ENCODE measurements at places on chromosomes 2 and 18.

GRCh38 chr2:224175538-224175937, 136.5 kb upstream of the SERPINE2 start:
- no peak for DNase-seq

GRCh38 chr2:162524849-162525248, 180.9 kb downstream of the GCA start:
- DNase-seq, result no peak

DNA sequence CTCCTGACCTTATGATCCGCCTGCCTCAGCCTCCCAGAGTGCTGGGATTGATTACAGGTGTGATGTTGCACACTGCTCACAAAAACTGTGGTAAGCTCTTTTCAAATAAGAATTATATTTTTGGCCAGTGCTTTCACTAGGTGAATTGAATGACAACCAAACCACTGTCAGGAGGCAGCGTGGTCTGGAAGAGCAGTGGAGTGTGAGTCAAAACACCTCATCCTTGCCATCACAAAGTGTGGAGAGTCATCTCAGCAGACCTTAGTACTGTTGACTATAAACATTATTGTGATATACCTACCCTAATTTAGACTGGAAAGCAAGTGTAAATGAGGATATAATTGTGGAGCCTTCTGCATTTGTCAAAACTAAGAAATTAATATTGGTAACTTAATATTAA, 61.3 kb downstream of the UBE2E3 start:
- DNase-seq, result no peak

GRCh38 chr18:80231151-80231550, 16.2 kb downstream of the PARD6G start:
- DNase-seq, result no peak

GRCh38 chr2:154992826-154993225, 294.3 kb downstream of the KCNJ3 start:
- DNase-seq, result no peak

GRCh38 chr18:5447442-5447841, 96.4 kb downstream of the EPB41L3 start:
- no peak for DNase-seq

DNA sequence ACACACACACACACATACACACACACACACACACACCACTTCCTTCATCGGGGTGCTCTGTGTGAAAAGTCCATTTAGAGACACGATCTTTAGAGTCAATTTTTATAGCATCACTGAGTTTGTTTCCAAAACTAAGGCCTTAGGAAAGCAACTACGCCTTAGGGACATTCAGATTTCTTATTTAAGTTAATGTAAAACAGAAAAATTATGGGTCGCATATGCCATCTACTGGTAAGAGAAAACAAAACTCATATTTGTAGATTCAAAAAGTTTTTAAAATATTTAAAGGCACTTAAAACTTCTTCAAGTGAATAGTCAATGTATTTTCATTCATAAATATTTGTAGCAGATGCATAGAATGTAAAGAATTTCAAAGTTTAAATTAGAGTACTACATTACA, 166.2 kb downstream of the ATAD2B start:
- DNase-seq, result no peak

DNA sequence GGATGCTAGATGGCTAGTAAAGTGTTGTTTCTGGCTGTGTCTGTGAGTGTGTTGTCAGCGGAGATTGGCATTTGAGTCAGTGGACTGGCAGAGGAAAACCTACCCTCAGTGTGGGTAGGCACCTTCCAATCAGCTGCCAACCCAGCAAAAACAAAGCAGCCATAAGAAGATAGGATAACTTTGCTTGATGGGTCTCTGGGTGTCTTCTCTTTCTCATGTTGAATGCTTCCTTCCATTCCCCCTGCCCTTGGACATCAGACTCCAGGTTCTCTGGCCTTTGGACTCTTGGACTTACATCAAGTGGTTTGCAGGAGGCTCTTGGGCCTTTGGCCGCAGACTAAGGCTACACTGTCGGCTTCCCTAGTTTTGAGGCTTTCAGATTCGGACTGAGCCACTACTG, 429.0 kb upstream of the ZNF804A start:
- DNase-seq, result no peak

DNA sequence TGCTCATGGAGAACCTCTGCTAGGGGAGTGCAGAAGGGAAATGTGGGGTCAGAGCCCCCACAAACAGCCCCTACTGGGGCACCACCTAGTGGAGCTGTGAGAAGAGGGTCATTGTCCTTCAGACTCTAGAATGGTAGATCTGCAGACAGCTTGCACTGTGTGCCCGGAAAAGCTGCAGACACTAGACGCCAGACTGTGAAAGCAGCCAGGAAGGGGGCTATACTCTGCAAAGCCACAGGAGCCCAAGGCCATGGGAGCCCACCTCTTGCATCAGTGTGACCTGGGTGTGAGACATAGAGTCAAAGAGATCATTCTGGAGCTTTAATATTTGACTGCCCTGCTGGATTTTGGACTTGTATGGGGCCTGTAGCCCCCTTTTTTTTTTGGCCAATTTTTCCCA, 60.9 kb downstream of the RPE start:
- DNase-seq, result no peak

DNA sequence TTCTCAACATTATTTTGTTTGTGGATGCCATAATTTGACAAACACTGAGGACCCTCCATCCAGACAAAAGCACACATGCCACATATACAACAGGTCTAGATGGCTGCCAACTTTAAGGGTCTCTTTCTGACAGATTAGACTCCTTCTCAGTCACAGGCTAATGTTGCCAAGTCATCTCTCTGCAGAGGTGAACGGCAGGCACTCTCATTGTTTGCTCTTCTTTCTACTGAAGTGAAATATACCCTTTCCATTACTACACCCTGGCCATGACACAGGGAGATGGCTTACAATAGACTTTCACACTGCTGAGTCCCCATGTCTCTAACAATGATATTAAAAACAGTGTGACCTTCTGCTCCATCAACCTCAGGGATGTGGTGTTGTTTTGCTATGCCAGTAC, 47.5 kb upstream of the ZNF397 start:
- no peak for DNase-seq

GRCh38 chr2:13884291-13884976, 748.1 kb upstream of the LRATD1 start:
- no peak for DNase-seq

DNA sequence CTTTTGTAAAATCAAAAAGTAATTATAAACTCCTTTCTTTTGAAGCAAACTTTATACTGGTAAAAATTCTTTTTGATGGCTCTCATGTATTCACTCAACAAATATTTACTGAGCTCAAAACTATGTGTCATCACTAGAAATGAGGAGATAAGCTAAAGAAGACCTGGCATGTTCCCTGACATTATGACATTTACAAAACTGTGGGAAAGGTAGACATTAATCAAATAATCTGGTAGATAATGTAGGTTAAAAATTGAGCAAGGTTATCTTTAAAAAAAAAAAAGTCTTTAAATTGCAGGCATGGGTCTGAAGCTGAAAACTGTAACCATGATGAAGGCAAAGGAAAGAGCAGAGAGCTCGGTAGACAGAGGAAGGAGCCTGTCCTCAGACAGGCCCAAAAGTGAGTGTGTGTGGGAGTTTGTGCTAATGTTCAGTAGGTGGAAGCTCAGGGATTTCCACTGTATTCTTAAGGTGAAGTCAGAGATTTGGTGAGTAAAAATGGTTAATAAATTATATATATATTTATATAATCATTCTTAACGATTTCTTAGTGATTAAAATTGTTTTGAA, 612.9 kb downstream of the LRP1B start:
- DNase-seq, result no peak

DNA sequence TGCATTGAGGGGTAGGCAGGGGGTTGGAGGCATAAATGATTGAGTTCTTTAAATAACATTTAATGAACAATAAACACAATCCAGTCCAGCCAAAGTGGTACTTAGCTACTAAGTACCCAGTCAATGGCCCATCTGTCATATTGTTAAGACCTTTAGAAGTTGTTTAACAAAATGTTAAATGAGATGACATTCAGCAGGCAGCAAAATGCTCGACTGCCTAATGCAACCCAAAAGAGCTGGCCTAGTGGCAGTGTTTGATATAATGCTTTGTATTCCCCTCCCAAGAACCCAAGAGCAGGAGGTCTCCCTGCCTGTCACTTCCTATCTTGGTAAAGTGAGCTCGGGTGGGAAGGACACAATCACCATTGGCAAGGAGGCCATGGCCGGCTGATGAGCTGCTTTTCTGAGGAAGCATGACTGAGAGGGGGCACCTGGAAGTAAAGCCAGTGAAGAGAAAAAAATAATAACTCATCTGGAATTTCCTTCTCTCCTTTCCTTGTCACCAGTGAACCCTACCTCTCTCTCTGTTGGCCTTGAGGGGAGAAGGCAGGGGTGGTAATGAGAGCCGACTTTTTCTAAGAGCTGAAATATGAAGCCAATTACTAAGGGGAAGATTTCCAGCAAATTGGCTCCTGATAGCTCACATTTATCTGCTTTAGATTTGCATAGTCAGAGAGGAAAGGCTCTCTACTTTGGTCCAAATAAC, 140.6 kb downstream of the C1D start:
- DNase-seq, result no peak

DNA sequence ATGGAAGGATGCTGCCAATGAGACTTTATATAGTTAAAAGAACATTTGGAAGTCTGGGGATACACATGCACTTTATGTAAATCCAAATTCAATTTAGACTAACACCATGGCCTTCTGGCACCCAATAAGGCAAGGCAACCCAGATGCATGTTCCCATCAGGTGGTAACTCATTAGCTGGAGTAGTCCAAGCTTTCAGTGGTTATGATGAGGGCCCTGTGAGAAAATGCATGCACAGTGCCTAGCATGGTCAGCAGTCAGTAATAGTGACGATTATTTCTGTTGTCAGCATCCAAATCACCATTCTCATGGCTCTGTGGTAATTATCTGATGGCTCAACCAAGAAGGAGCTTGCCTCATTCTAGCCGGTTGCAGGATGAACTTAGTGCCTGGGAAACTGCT, 70.3 kb upstream of the CTLA4 start:
- DNase-seq, result no peak

GRCh38 chr2:150174056-150174805, 313.2 kb downstream of the RND3 start:
- DNase-seq, result no peak
